ENCODE measurements at places on chromosomes 2 and 18.

GRCh38 chr2:221710744-221711143 lies 138.6 kb upstream of the EPHA4 start:
- DNase-seq, result no peak

DNA sequence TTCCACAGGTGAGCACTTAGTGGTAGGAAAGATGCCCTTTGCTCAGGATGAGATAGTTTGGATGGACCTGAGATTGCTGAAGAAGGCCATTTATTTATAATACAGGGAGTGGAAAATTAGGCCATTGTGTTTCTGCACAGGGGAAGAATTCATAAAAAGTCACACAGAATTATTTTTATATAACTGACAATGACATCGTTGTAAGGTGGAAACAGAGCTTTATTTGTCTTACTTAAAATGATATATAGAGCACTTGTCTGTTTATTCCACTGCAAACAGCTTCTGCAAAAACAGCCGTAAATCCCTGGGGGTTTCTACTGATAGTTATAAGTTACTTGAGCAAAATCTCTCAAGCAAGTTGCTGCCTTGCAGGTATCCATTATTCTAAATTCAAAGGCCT lies 158.1 kb upstream of the ZNF521 start:
- DNase-seq, result no peak

DNA sequence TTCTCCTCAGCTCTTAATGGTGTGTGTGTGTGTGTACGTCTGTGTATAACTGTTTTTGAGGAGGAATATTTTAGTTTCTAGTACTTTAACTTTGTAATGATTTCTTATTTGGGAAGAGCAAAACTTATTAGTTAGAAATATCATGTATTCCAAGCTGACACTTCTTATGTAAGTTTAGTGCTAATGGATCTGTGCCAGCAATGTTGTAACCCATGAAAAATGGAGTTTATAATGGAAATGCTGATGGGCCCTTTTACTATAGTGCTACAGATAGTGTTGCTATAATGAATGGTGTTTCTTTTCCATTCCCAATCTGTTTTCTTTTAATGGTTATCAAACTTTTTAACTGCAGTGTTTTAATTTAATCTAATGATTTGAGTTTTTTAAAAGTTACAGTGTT lies 49.8 kb upstream of the OTX1 start:
- no peak for DNase-seq

DNA sequence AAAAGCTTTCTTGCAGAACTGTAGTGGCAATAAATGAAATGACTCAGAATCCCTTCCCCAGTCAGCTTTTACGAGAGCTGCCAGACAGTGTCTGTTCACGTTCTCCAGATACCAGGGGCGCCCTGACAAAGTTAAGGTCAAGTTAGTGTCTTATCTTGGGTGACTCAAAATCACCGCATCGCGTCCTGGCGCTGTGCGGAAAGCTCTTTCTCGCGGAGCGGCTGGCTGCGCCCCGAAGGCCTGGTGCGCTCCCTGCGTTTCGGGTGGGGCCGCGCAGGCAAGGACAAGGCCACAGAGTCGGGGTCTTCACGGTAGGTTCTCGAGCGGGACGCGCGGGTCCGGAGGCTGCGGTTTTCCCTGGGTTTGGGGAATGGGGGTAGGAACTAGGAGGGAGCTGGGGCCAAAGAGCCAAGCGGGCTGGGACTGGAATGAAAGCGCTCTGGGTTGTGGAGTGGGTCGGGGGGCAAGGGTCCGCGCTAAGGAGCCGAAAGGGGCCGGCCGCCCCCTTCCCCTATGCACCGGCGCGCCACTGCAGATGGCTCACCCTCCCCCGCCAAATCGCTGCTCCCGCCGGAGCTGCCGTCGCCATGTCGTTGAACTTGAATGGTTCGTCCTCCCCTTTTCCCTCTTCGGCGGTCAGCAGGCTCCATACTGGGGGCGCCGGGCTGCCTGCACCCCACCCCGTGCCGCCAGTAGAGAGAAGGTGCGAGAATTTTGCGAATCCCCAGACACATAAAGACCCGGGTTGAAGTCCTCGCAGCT lies 2.6 kb upstream of the HOXD11 start:
- no peak for DNase-seq

- no peak for DNase-seq
These were observed 124.2 kb downstream of the MRO start for GRCh38 chr18:50695431-50696176.

GRCh38 chr2:163348857-163349380 lies 386.9 kb downstream of the FIGN start:
- DNase-seq, result no peak

GRCh38 chr2:235854276-235854675 lies 313.9 kb downstream of the GBX2 start:
- no peak for DNase-seq

GRCh38 chr2:99481941-99482340 lies 7.9 kb downstream of the REV1 start:
- DNase-seq, result no peak

DNA sequence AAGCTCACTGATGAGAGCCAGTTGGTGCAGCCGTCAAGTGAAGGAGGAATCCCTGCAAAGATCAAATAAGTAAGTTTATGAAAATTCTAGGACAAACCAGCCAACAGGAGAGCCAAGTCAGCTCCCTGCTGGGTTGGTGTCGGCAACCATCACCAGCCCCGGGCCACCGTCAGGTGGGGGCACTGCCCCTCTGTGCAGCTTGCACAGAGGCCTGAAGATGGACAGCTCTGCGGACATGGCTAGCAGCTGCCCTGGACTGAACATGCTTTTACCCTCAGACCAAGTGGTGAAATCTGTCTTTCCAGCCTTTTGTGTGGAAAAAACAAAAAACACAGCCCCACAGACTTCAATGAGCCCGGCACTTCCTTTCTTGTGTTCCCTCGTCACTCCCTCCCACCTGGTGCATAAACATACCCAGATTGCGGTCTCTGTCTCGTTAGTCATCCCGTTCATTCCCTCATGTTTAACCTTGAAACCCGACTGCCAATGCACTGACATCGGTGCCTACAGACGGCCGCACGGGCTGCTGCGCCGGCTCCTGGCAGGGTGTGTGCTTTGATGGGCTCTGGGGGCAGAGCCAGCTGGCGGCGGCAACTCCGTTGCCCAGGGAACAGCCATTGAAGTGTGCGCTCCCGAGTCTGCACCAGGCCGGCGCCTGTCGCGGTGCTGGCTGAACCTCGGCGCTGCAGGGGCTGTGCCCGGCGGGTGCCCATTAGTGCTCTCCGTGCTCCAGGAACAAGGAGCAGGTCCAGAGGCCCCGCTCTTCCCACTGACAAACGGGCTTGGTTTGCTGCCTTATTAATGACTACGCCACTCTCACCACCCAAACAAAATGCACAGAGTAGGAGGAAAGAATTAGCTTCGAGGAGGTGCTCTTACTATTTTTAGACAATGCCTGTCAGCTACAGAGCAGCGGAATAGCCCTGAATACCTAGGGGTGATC lies 95.3 kb downstream of the EIPR1 start:
- peak; percentile 93 for DNase-seq

- DNase-seq, result no peak
These were observed 66.6 kb downstream of the CELF4 start for GRCh38 chr18:37499044-37499443.

GRCh38 chr2:187297801-187298200 lies 150.3 kb downstream of the CALCRL start:
- DNase-seq, result no peak

- no peak for DNase-seq
These were observed 30.5 kb upstream of the SLC39A10 start for GRCh38 chr2:195626507-195626906.

DNA sequence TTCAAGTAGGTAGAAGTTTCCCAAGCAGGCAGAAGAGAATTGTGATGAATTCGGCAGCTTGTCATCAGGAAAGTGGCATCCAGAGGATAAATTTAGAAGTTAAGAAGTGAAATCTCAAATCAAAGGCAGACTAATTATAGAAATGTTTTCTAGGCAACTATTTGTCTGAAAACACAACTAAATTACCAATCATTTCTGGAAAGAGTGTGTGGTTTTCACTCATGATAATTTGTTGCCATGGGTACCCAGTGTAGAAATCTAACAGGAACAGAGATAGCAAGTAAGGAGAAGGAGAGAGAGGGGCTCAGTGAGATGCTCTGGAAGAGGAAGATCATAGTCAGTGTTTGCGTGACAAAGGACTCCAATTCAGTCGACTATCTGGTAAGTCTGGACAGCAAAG lies 208.1 kb downstream of the NCKAP5 start:
- no peak for DNase-seq

DNA sequence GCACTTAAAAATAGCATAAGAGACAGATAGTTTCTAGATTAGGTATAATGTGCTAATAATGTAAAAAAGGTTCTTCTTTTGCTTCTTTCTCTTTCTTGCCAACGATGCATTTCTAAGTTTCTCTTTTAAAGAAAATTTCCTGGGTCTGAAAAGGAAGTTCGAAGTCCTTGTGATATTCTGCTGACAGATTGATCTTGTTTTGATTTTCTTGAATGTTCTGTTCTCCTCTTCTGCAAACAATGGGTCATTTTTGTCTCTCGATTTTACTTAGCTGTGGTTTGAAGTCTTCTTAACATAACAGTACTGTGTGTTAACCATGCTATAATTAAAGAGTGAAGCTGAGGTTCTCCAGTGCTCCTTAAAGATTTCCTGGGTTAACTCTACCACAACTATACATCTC lies 61.1 kb upstream of the ACYP2 start:
- DNase-seq, result no peak

GRCh38 chr2:236536727-236537398 lies 32.8 kb upstream of the ACKR3 start:
- DNase-seq, result no peak

DNA sequence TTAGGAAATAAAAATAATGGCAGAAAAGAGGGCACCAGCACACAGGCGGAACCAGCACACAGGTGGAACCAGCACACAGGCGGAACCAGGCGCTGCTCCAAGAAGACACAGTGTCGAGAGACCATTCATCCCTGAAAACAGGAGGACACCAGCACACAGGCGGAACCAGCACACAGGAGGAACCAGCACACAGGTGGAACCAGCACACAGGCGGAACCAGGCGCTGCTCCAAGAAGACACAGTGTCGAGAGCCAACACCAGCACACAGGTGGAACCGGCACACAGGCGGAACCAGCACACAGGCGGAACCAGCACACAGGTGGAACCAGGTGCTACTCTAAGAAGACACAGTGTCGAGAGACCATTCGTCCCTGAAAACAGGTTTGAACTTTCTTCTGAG lies 115.5 kb upstream of the TMEM18 start:
- no peak for DNase-seq

DNA sequence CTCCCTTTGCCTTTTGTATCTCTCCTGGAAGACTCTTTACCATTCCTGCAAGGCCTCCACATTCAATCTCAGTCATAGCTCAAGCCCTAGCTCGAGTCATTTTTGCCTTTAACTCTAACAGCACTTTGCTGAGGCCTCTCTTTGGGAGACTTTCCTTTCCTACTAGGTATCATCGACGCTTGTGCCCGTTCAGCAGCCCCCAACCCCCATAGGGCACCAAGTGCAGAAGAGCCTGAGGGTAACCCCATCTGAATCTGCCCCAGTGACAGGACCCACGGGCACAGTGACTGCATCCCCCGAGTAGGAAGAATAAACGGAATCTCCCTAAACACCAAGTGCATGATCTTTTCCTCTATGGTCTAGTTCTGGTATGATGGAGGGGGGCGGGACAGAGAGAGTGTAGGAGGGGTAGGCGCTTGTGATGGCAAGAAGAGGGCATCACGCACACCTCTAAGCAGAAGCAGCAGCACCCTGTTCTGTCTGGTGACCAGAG lies 66.3 kb downstream of the UXS1 start:
- DNase-seq, result no peak

GRCh38 chr2:236250286-236250685 lies 13.9 kb downstream of the ASB18 start:
- no peak for DNase-seq

DNA sequence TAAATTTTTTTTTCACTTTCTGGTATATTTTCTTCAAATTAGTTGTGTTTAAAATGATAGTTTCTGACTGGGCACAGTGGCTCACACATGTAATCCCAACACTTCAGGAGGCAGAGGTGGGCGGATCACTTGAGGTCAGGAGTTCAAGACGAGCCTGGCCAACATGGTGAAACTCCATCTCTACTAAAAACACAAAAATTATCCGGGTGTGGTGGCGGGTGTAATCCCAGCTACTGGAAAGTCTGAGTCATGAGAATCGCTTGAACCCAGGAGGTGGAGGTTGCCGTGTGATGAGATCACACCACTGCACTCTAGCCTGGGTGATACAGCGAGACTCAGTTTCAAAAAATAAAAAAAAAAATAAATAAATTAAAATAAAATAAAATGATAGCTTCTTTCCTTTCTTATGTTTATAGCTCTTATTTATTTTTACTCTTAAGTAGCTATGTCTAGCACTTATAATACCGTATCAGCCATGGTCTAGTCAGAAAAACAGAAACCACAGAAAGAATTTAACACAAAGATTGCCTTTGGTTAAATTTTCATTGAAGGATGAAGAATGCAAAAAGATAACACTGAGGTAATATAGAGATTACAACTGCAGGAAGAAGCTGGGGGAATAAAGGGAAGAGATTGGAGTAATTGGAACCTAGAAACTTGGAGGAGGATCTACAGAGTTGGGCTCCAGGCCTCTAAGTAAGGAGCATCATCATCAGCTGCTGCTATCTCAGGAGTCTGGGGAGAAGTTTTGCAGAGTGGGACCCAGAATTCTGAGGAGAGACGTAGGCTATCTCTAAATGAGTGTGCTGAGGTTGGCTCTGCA lies 54.7 kb upstream of the MBOAT2 start:
- DNase-seq, result no peak

- DNase-seq, result no peak
These were observed 27.4 kb upstream of the CHAC2 start for GRCh38 chr2:53740170-53740569.

DNA sequence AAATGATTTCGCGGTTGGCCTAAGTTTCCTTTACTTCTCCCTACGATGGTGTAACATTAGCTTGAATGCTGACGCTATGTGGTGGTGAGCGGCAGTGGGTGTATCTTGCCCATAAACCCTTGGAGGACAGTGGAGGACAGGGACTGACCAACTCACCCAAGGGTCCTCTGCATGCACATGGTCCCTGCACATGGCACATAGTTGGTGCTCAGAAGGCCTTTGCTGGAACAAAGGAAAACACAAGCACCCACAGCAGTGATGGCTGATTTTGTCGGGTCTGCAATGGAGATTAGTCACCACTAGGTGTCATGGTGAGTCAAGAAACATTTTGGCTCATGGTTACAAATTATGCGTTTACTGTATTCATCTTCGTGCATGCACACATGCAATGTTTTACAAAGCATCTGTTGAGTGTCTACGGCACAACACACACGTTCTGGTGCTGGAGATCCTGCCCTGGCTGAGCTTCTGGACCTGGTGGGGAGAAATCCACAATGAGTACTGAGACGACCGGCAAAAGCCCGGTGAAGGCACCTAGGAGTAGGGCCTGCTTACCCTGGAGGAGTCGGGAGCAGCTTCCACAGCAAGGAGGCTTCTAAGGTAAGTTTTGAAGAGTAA lies 44.0 kb downstream of the PDCL3 start:
- peak; percentile 5 for DNase-seq
